H1 (cell line): ENCODE measurements at places on chromosomes 12 and 14. TPM values are rescaled to one million over a fixed set of nuclear protein-coding genes. Genes with fewer than 3 reads are reported as not detected.

Gene ULK1
- 44.1 and 48.5 TPM in 2 replicates for total RNA-seq

Gene CAPZA3
- total RNA-seq: not detected in 2 replicates

Gene GRIP1
- 27.3 and 37.6 TPM in 2 replicates for total RNA-seq

Gene MUCL1
- total RNA-seq: not detected in 2 replicates

Gene AICDA
- not detected in 2 replicates for total RNA-seq
